T-helper 9 cell (primary cell): ENCODE measurements at places on chromosomes 1 and 21.

GRCh38 chr1:220119043-220119512 lies 25.1 kb downstream of the IARS2 start:
- DNase-seq, result no peak

- DNase-seq, result no peak
Measured at GRCh38 chr1:15139654-15140350, 13.7 kb upstream of the TMEM51 start.

DNA sequence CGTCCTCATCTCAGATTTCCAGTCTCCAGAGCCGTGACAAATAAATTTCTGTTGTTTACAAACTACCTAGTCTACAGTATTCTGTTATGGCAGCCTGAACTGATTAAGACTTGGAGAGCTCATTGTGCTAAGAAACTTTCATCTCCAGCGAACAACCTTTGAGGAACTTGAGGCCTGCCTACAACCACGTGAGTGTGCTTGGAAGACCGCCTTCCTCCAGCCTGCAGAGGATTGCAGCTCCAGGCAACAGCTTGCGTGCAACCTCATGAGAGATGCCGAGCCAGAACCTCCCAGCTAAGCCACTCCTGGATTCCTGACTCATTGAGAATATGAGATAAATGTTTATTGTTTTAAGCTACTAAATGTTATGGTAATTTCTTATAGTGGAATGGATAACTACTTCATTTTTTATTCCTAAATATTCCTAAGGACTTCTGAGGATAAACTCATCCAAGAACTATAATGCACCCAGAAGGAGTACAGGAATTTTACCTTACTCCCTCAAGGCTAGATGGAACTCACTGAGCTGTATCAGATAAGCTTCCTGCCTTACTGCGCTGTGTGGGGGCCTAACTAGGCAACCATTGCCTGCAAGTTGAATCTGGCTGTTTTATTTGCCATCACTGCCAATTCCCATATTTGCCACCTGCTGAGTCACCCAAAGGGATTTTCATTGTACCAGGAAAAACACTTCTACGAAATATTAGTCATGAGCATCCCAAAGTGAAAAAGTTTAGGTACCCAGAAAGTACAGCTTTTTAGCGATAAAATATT lies 17.6 kb downstream of the FAM177B start:
- DNase-seq, result no peak

DNA sequence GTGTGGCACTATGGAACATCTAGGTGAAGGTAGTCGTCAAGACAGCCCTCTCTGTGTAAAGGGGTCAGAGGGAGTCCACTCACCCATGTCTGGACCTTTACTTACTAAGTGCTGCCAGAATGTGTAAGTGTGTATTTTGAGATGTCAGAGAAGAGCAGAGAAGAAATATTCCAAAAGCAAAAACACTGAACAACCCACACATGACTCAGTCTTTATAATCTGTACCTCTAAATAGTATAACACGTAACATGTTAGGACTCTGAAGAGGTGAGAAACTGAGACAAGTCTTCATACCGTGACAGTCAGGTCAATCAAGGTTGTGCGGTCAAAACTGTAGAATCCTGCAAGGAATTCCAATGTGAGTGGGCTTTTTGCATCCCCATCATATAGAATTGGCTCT lies 555.2 kb downstream of the LMO4 start:
- DNase-seq, result no peak

DNA sequence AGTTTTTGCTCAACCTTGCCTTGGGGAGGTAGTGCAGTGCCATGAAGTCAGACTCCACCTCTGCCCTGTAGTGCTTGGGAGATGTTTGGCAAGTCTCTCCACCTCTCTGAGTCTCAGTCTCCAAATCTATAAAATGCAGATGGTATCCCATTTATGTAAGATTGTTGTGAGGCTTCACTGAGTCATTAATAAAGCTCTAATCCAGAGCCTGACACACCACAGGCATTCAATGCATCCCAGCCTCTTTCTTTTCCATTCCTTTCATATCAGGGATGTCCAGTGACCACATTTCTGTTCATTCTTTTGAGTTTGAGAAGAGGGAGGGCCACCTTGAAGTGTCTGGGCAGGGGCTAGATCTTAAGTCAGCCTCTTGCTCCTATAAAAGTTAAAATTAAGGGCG lies 37.6 kb upstream of the LMO4 start:
- DNase-seq, result no peak

DNA sequence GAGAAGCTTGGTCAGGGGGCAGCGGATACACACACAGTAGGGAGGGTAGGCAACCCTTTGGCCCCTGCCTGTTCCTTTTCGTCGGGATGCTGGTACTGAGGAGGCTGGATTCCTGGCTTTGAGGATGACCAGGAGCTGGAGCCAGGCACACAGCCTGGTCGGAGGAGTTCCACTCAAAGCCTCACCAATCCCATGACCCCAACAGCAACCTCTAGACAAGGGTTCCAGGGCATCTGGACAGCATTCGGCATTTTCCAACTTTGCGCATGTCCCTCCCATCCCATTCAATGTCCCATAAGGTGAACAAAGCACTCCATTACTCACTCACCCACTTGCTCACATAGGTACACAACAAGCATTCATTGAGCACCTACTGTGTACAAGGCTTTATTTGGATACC lies 42.6 kb upstream of the HMGB4 start:
- no peak for DNase-seq

- no peak for DNase-seq
Measured at GRCh38 chr21:17270229-17270628, 242.6 kb upstream of the CXADR start.

DNA sequence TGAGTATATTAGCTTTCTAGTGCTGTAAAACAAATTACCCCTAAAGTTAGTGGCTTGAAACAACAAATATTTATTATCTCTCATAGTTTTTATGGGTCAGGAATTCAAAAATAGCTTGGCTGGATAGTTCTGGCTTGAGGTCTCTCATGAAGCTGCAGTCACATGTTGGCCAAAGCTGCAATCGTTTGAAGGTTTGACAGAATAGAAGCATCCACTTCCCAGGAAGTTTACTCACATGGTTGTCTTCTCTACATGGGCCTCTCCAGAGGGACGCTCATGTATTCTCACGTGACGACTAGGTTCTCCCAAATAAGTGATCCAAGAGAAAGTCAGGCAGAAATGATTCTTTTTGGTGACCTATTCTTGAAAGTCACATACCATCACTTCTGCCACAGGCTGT lies 99.1 kb downstream of the NIBAN1 start:
- DNase-seq, result no peak

- DNase-seq, result no peak
Measured at GRCh38 chr1:238628110-238628509, 737.4 kb upstream of the ZP4 start.

GRCh38 chr1:214143006-214143992 lies 137.7 kb upstream of the SMYD2 start:
- no peak for DNase-seq

GRCh38 chr1:228045405-228045804 lies 37.1 kb upstream of the ARF1 start:
- no peak for DNase-seq

- DNase-seq, result no peak
Measured at GRCh38 chr1:220999872-221000863, 120.9 kb downstream of the HLX start.

GRCh38 chr1:40784141-40784770 lies 669 bp downstream of the KCNQ4 start:
- no peak for DNase-seq

DNA sequence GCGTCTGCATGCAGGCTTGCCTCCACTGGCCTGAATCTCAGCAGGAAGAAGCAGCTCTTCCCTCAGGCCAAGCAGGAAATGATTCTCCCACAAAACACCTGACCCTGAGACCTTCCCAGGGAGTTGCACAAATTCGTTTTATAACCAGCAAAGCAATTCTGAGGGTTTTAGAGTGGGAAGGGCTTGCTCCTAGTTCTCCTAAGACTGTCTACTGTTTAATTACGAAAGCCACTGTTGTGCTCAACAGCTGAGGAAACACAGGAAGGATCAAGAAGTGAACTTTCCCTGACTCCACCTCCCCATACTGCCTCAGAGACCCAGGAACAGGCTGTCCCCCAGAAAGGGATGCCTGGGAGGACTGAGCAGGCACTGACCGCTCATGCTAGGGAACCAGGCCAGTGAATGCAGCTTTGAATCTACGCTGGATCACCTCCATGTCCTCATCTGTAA lies 37.0 kb upstream of the PUM1 start:
- no peak for DNase-seq

DNA sequence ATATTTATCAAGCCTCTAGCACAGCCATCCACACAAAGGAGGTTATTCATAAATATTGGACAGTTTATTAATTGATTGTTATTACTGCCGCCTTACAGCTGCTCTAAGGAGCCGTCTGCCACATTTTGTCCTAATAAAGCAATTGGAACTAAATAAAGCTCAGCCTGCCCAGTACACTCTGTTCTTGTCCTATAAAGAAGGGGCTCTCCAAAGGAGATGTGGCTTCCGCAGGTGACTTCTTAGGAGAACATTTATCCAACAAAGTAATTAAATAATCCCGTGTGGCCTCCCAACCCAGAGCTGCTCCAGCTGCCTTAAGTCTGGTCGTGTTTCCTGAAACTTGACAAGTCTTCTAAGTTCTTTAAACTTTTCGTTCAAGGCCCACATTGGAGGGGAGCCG lies 497.7 kb downstream of the NPHP4 start:
- no peak for DNase-seq

- no peak for DNase-seq
Measured at GRCh38 chr1:56435434-56436262, 143.7 kb downstream of the PLPP3 start.

DNA sequence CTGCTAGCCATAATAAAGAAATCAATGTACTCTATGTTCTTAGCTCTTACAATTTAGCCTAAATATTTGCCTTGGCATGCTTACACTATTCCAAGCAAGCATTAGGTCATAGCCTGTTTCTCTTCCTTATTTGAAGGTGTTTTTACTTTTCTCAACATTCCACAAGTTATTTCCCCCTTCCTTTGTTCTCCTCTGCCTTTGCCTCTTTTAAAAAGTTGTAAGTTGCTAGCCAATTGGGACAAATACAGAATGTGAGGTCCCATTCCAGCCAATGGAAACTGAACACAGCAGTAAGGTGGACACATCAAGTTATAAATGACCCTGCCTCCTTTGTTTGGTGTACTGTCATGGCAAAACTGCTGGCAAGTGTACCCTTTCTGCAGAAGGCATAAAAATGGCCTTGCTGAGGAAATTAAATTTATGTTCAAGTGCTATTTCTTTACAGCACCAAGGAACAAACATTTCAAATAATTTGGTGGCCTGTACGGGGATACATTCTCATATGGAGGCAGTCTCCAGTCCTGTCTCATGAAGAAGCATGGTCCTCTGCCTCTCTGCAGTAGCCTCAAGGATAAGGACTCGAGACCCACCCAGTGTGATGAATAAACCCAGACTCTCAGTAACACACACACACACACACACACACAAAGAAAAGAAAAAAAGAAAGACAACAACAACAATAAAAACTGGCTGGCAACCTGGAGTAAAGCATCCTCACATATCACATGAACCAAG lies 28.8 kb upstream of the FMO1 start:
- no peak for DNase-seq

- no peak for DNase-seq
Measured at GRCh38 chr21:40732253-40733023, 114.5 kb downstream of the DSCAM start.

DNA sequence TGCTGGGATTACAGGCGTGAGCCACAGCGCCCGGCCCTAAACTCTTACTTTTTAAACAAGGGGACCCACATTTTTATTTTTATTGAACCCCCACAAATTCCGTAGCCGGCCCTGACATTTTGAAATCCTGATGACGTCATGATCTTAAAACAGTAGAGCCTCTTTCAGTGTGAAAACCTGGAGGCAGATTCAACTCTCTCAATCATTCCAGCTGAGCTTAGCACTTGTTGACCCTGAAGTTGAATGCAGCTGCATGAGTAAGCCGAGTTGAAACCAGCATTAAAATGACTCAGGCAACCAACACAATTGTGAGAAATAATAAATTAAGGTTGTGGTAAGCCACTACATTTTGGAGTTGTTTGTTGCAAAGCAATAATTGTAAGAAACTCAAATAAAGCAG lies 93.9 kb upstream of the ADGRL4 start:
- no peak for DNase-seq

DNA sequence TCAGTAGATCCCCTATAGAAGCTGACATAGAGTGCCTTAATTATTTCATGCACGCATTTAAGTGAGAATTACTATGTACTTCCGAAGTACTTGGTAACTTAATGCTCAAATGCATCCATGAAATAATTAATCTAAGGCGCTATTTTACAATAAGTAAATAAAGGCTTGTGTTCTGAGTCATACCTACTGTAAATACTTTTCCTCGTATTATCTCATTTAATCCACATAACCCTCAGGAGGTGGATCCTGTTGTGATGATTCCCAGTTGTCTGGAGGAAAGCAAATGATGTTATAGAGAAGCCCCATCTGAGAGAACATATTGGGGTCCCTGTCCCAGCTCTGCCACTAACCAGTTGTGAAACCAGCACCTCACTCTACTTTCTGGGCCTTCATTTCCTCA lies 16.4 kb downstream of the SUSD4 start:
- no peak for DNase-seq

DNA sequence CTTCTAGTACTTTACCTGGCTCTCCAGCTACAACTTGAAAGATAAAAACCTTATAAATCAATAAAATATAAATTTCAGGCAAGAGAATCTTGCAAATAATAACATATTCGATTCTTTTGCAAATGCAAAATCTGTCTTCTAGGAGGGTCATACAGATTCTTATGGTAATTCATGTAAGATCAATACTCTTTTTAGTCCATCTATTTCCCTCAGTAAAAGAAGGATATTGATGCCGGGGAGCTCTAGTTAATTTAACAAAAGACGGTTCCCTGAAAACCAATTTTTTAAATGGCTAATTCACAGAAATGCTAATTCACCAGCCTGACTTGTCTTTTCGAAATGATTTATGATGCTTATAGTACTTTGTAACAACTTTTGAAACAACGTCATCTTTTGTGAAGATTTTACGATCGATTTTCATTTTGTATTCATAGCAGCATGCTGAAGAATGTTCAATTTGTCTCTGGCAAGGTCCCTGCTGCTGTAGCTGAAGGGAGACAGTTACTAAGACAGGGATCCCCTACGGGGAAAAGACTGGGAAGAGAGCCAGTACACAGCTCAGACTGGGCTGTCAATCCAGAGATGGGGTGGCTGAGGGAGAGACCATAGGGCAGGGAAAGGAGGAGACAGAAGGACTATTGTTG lies 90.6 kb upstream of the SPAG17 start:
- no peak for DNase-seq

GRCh38 chr1:119712342-119713038 lies 756 bp downstream of the PHGDH start:
- no peak for DNase-seq

- no peak for DNase-seq
Measured at GRCh38 chr1:81594206-81594605, 206.5 kb upstream of the ADGRL2 start.

GRCh38 chr1:203188686-203189232 lies 2.3 kb upstream of the CHI3L1 start:
- DNase-seq, result no peak

GRCh38 chr21:44454747-44455523 lies at the start of gene LRRC3:
Gene LRRC3 (plus strand): TSS chr21:44455510. CDS start chr21:44456645, 1,135 bp downstream.
- DNase-seq, result peak; percentile 82

DNA sequence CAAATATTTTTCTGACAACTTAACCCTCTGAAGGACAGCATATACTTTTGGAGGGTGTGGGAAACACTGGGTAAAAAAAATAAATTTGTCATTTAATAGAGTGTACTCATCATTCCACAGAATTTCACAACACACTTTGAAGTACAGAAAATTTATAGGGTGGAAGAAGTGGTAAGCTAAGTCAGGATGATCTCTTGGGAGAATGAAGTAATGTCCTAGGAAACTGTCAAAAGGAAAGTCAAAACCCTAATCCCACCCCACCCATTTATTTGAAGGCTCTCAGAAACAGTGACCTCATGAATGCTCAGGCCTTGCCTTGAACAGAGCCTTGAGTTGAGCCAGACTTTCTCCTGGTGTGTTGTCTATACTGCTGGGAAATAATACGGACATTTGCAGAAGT lies 7.3 kb upstream of the UAP1 start:
- DNase-seq, result no peak
